ENCODE measurements at places on chromosomes 5 and 9. TPM values are rescaled to one million over a fixed set of nuclear protein-coding genes. Genes with fewer than 3 reads are reported as not detected.

- DNase-seq: no peak
Measured at GRCh38 chr5:160638161-160638742, 213.8 kb downstream of the ATP10B start.

DNA sequence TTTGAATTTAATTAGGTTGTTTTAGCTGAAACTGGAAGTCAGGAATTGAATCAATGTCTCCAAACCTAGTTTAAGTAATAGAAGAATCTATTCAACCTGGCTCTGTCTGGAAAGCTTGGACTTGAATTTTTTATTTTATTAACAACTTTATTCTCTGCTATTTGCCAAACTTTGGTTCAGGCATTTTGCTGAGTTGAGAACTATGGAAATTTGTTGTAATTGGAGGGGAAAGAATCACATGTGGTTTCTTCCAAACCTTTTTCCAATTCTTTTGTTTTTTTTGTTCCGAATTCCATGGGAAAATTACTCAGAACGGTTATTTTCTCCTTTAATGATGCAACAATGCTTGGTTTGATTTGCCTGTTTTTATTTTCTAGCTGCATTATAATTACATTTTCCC, 98.2 kb upstream of the RPS23 start:
- no peak for DNase-seq

DNA sequence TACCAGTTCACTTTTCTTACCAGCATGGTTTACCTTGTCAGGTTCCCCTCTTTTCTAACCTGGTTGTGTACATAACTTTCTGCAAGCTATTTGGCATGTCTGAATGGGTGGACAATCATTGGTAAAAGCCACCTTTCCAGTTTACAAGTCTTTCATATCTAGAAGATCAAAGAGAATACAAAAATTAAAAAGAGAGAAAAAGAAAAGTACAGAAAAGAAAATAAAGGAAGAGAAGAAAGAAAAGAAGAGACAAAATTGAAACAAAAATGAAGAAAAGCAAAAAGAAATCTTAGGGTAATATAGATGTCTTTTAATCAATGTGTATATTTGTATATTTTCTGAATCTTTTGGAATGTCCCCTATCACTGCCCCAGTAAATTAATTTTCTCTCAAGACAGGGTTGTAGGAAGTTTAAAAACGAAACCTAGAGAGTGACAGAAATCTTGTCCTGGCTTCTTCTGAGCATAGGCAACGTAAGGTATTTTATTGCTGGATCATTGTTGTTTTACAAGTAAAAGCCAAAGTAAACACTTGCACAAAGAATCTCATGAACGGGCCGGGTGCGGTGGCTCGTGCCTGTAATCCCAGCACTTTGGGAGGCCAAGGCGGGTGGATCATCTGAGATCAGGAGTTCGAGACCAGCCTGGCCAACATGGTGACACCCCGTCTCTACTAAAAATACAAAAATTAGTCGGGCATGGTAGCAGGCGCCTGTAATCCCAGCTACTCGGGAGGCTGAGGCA, 98.7 kb upstream of the IFNE start:
- DNase-seq: no peak

DNA sequence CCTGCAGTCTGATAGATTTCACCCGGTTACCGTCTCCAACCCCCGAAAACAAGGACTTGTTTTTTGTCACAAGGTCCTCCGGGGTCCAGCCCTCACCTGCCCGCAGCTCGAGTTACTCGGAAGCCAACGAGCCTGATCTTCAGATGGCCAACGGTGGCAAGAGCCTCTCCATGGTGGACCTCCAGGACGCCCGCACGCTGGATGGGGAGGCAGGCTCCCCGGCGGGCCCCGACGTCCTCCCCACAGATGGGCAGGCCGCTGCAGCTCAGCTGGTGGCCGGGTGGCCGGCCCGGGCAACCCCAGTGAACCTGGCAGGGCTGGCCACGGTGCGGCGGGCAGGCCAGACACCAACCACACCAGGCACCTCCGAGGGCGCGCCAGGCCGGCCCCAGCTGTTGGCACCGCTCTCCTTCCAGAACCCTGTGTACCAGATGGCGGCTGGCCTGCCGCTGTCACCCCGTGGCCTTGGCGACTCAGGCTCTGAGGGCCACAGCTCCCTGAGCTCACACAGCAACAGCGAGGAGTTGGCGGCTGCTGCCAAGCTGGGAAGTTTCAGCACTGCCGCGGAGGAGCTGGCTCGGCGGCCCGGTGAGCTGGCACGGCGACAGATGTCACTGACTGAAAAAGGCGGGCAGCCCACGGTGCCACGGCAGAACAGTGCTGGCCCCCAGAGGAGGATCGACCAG, 121.3 kb downstream of the DAB2IP start:
- DNase-seq: peak; percentile 64

GRCh38 chr5:143676802-143677201, 135.2 kb upstream of the HMHB1 start:
- no peak for DNase-seq

GRCh38 chr5:101047181-101047580, 144.1 kb upstream of the ST8SIA4 start:
- DNase-seq: no peak

- no peak for DNase-seq
Measured at GRCh38 chr9:123373946-123374345, 17.9 kb downstream of the CRB2 start.

GRCh38 chr5:55446640-55447351, 88.0 kb downstream of the PLPP1 start:
- no peak for DNase-seq

GRCh38 chr9:137316012-137316981, 14.2 kb upstream of the NRARP start:
- peak; percentile 90 for DNase-seq

Gene TXNDC8
- total RNA-seq: not detected

Gene ZNF658
- 28.5 TPM for total RNA-seq

Gene IFNB1
- total RNA-seq: not detected

Gene DMRT3
- not detected for total RNA-seq

DNA sequence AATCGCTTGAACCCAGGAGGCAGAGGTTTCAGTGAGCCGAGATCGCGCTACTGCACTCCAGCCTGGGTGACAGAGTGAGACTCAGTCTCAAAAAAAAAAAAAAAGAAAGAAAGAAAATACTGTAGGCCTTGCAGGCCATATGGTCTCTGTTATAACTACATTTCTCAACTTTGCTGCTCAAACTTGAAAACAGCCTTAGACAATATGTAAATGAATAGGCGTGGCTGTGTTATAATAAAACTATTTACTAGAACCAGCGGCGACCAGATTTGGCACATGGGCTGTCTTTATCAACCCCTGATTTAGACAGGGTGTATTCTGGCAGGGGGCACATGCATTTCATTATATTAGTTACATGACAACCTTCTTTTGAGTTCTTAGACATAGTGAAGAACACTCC, 130.0 kb downstream of the C9orf152 start:
- DNase-seq: no peak

DNA sequence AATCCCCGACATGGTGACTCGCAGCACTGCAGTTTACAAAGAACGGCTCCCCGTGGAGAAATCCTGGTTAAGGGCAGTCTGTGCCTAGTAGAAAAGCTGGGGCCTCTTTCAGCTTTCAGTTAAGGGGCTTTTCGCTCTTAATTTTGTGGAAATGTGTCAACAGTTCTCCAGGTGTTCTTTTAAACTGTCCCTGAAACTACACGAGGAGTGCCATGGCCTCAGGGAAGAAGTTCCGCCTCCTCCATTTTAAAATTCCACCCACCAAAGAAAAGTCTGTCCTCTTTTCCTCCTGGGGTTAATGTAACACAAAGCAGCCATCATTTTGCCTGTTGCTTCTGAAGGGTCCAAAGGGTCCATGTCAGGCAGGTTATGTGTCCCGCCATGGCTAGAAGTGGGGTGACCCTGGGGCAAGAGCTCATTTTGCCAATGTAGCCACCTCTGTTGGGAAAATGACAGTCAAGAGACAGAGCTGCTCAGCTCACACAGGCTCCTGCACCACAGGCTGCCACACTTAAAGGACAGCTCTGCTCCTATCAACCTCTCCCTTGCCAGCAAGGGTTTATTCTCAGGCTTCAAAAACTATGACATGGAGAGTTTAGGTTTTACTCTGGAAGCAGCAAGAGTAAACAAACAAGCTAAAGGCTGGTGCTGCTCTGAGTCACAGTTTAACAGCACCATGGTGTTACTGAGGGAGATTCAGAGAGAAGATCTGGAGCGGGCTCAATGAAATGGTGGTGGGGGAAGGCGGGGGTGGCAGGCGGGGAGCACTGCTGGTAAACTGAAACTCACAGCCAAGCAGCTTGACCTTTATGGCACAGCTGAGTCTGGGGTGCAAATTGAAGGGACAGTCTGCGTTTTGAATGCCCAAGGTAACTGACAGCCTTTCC, 3.2 kb downstream of the WHRN start:
- peak; percentile 57 for DNase-seq
